ENCODE measurements at places on chromosomes 4 and X.

- DNase-seq = no peak
These were observed 1.0 kb downstream of the SCD5 start for GRCh38 chr4:82797405-82798111.

DNA sequence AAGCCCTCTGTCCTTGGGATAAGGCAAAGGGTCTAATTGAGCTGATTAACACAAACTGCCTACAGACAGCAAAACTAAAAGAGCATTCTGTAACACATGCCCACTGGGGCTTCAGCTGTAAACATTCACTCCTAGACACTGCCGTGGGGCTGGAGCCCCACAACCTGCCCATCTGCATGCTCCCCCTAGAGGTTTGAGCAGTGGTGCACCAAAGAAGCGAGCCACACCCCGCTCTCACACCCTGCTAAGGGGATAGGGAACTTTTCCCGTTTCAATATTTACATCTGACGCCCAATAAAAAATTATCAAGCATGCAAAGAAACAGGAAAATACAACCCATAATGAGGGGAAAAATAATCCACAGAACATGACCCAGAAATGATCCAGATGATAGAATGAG, 46.9 kb upstream of the HSD17B10 start:
- no peak for DNase-seq

DNA sequence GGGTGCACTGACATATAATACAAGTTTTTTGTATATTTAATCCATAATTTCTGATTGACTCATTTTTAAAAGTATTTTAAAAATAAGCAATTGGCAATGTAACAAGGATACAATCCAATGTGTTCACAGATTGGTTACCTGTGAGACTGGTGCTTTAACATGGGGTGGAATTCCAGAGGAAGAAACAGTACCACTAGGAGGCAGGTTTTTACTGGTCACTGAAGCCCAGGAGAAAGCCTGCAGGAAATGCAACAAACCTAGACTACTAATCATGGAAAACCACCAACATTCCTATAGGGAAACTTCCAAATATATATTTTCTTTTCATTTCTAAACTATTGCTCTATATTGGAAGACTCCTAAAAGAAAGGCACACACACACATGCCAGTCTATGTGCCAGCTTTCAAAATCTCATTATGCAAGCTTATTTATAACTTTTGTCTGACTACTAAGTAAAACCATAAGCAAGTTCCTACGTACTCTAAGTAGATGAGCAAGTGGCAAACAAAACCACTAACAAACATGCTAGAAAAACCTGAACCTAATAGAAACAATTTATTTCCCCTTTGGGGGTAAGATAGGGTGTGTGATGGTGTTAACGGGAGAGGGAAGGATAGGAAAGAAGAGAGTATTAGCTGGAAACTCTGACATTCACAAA, 19.2 kb downstream of the G3BP2 start:
- no peak for DNase-seq

- DNase-seq = no peak
These were observed 41.2 kb downstream of the LIN54 start for GRCh38 chr4:82969414-82969813.

GRCh38 chrX:1435241-1435895, 17.3 kb downstream of the ASMTL start:
- no peak for DNase-seq

GRCh38 chr4:123390846-123391456, 5.6 kb upstream of the SPRY1 start:
- DNase-seq = no peak

- DNase-seq = no peak
These were observed 98.6 kb upstream of the NKX1-1 start for GRCh38 chr4:1504595-1505500.

- no peak for DNase-seq
These were observed 147.9 kb upstream of the SMAD1 start for GRCh38 chr4:145333786-145334185.

GRCh38 chr4:13207226-13207625, 276.9 kb downstream of the RAB28 start:
- DNase-seq = no peak

DNA sequence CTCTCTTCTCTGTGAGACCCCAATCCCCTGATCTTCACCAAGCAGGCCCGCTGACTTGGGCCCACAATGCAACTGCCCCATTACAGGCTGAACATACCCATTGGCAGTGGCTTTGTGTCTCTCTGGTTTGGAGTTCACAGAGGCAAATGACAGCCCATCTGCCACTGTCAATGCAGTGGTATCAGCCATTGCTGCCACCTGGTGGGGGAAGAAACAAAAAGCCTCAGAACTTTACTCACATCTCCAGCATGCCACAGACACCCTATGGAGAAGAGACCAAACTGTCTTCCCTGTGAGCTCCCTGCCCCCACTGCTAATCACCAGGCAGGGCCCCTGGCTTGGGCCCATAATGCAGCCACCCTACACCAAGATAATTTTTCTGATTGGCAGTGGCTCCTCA, 729.3 kb upstream of the ACTRT1 start:
- no peak for DNase-seq

DNA sequence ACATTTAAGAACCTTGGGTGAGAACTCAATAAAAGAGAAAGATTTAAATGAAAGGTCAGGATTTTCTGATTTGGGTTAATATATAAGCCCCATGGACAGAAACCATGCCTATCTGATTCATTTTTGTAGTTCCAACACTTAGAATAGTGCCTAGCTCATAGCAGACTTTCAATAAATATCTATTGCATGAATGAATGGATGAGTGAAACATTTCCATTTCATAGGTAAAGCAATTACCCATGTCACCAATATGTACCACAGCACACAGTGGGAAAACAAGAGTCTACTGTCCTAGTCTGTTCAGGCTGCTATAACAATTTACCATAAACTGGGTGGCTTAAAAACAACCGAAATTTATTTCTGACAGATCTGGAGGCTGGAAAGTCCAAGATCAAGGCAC, 63.9 kb upstream of the PTPN13 start:
- no peak for DNase-seq

DNA sequence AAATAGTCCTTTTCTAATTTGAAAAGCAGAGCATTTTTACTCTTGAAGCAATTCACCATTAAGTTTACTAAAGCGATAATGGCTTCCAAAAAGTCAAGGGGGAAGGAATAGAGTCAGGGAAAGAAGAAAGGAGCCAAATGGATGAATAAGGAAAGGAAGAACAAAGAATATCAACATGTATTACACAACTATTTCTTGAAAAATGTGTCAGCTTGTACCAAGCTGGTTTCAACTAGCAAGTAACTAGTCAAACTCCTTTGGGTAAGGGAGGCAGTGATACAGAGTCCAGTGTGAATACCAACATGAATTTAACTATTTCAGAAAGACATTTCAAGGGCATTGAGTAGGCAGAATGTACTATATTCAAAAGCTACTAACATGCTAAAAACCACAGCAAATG, 112.1 kb downstream of the ARHGAP6 start:
- DNase-seq = no peak

- no peak for DNase-seq
These were observed 704.9 kb upstream of the PABPC4L start for GRCh38 chr4:134906404-134907023.

DNA sequence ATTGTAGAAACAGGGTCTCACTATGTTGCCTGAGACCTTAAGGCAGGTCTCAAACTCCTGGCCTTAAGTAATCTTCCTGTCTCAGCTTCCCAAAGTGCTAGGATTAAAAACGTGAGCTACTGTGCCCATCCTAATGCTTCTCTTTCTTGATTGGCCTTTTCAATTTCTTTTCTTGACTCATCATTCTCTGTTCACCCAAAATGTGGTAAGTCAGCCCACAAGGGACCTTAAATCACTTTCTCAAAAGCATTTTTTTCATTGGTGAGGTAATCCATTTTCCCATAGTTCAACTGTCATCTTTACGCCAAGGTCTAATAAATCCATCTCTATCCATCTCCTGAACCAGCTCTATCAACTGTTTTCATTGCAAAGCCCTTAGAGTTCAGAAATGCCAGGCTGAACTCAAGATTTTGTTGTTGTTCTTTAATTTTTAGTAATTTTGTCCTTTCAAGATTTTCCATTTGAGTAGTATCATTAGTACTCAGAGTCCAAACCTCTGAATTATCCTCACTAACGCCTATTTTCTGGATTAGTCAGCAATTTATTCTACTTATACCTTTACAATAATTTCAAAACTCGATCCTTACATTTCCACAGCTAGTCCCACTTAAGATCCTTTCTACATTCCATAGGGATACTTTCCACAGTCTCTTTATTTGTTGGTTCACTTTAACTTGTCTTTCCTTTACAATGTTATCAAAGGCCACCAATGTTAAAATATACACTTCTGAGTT, 528.6 kb downstream of the IL15 start:
- DNase-seq = no peak

DNA sequence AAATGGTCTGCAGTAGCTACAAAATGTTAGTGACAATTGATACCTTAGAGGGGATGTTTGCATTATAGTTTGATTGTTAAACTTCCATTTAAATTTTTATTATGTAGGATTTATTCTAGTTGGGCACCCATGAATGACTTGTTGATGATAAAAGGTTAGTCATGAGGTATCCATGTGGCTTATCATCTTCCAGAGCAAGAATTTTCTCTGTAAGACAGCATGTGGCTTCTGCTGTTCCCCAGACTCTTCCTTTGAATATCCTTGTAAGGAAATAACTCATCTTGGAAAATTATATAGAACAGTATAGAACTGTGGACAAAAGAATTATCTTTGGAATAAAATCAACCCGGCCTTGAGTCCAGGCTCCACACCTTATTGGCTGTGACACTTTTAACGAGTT, 40.1 kb upstream of the KLHL8 start:
- no peak for DNase-seq

DNA sequence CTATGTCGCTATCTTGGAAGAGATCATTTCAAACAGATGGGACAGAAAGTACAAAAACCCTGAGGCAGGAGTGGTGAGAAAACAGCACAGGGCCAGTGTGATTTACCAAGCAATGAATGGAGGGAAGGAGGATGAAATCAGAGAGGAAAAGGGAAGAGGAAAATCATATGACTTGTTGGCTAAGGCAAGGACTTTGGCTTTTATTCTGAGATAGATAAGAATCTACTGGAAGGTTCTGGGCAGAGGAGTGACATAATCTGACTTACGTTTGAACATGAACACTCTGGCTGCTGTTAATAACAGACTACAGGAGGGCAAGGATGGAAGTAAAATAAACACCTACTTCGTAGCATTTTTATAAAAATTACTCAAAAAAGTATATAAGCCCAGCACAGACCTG, 207.8 kb upstream of the SLC7A11 start:
- DNase-seq = no peak

- no peak for DNase-seq
These were observed 55.7 kb upstream of the CLDN34 start for GRCh38 chrX:9911487-9911886.

- DNase-seq = no peak
These were observed at the start of gene ING2 for GRCh38 chr4:183504930-183505610. ING2 (plus strand) TSS chr4:183505058; CDS start chr4:183505196, 138 bp downstream.

GRCh38 chr4:6092971-6093370, 74.7 kb upstream of the C4orf50 start:
- no peak for DNase-seq

GRCh38 chrX:24375600-24376131, 15.2 kb downstream of the SUPT20HL1 start:
- no peak for DNase-seq

DNA sequence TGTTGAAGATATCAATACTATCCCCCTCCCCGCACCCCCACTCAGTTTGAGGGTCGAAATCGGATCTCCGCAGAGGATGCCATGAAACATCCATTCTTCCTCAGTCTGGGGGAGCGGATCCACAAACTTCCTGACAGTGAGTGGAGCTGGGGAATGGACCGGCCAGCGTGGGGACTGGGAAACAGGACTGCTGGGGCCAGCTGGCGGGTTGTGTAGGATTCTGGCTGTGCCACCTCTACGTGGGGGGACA, 5.5 kb upstream of the USP11 start:
- no peak for DNase-seq

DNA sequence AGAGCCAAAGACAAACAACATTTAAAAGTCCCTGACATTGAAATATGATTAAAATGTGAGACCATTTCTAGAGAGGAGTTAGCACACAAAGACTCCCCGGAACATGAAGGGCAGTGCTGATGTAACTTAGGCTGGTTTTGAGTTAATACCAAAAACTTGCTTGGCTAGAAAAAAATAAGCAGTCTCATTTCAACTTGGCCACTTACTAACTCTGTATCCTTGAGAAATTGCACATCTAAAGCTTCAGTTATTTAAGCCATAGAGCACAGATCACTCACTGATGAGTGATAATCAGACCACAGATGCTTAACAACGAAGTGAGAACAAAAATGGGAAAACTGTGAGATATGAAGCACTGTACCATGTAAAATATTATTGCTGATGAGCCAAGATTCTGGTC, 65.9 kb upstream of the MAOA start:
- DNase-seq = no peak

DNA sequence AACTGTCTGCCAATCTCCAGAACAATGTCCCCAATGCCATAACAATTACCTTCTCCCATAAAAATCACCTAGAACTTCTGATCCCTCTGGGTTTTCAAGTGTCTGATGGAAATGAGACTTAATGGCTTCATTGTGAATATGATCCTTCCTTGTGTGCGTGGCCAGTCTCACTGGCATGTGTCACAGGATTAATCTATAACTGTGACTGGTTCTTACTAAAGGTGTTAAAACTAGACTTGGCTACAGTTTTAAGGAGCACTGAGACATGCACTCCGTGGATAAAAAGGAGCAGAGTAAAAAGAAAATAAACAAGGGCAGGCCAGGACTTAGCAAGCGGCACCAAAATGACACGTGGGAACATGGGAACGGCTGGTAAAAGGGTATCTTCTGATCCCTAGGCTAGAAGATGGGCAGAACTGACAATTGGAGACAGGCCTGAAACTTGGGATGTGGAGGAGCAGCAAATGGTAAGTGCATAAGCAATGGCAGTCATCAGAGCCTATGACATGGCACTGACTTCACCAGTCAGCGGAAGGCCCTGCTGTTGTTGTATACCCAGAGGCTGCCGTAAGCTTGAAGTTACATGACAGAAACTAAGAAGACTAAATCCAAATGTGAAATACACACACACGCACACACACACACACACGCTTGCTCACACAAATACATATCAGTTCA, 256.6 kb upstream of the NOCT start:
- DNase-seq = no peak

DNA sequence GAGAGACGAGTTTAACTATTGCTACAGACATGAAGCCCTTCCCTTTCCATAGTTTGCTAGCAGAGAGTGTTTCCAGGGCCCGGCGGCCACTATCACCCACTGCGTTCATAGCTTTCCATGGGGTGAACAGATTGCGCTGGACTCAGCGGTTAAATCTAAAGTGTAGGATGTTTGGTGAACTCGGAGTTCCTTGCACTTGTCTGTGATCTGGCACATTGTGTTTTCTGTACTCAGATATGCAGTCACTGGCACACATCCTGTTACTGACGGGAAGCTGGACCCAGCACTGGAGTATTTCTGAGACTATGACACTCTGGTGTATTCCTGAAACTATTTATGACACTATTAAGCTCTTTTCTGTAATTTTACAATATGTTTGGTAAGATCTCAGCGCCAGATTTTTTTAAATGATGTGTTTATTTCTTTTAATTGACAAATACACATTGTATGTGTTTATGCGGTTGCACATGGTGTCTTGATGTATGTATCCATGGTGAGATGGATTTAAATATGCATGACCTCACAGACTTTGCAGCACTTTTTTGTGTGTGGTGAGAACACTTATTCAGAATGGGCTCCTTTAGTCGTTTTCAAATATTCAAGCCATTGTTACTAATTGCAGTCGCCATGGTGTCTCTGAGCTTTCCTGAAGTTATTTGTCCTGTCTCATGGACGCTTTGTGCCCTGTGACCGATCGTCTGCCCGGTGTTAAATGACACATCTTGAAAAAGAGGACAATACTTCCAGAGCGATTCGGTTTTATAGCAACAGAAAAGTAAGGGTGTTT, 14.1 kb downstream of the CD99 start:
- no peak for DNase-seq

GRCh38 chr4:48337731-48338130, 3.6 kb upstream of the SLAIN2 start:
- DNase-seq = no peak
